ENCODE measurements at places on chromosomes 6 and 20. TPM values are rescaled to one million over a fixed set of nuclear protein-coding genes. Genes with fewer than 3 reads are reported as not detected.

DNA sequence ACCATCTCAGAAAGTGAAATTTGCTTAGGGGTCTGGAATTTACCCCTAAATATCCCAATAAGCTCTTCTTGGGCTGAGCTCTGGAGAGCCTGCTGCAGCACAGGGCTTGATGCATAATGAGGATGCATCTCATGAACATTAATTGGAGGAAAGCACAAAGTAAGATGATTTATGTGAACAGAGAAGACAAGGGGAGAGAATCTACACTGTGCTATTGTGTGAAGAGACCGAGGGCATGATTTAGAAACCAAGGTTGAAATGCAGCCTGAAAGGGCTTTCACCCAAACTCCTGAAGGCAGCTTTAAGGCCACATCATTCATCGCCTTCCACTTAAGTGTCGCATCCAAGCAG is 27.8 kb upstream of the GPR63 start:
- DNase-seq = no peak

- DNase-seq = peak; percentile 63
Measured at GRCh38 chr20:61349447-61350165, 97.5 kb downstream of the CDH4 start.

- DNase-seq = peak; percentile 19
Measured at GRCh38 chr20:25078662-25079061, 3.3 kb downstream of the VSX1 start.

DNA sequence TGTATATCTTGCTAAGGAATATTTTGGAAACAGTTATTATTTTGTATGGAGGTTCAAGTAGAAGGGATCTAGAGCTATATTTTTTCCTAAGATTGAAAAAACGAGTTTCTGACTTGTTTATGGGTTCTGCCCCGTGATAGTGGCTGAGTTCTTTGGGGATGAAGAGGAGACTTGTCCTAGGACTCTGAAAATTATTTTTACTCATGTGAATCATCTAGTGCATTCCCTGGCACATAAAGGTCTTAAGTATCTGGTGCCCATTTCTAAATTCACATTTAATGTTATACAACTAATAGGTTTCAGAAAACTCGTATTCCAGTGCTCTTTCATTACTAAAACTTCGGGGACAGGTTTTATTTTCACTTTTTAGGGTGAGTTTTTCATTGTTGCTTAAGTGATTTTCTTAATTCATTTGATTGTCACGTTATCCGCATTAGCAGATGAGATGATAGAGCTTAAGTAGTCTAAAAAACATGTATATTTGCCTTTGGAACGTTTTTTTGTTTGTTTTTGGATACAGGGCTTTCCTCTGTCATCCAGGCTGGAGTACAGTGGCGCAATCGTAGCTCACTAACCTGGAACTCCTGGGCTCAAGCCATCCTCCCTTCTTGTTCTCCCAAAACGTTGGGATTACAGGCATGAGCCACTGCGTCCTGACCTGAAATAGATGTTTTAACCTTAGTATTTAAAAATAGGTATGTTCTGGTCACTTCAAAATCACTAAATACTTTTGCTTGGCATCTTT is 2.1 kb downstream of the NFYA start:
- no peak for DNase-seq

GRCh38 chr20:9375221-9375681 is 139.1 kb upstream of the LAMP5 start:
- DNase-seq = no peak

GRCh38 chr20:63279931-63280330 is 7.3 kb downstream of the ARFGAP1 start:
- no peak for DNase-seq

GRCh38 chr6:25223490-25223991 is 55.6 kb upstream of the CARMIL1 start:
- no peak for DNase-seq

DNA sequence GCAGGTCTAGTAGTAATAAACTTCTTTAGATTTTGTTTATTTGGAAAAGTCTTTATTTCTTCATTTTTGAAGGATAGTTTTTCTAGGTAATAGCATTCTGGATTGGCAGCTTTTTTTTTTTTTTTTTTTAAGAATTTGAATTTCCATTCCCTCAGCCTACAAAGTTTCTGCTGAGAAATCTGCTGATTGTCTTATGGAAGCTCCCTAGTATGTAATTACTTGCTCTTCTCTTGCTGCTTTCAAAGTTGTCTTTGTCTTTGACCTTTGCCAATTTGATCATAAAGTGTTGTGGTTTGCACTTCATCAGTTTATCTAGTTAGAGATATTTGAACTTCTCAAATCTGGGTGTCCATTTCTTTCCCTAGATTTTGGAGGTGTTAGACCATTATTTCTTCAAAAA is 82.2 kb upstream of the GMDS start:
- no peak for DNase-seq

- no peak for DNase-seq
Measured at GRCh38 chr6:83252719-83253118, 59.6 kb downstream of the RWDD2A start.

- peak; percentile 19 for DNase-seq
Measured at GRCh38 chr20:58997141-58997770, 9.8 kb downstream of the CTSZ start.

DNA sequence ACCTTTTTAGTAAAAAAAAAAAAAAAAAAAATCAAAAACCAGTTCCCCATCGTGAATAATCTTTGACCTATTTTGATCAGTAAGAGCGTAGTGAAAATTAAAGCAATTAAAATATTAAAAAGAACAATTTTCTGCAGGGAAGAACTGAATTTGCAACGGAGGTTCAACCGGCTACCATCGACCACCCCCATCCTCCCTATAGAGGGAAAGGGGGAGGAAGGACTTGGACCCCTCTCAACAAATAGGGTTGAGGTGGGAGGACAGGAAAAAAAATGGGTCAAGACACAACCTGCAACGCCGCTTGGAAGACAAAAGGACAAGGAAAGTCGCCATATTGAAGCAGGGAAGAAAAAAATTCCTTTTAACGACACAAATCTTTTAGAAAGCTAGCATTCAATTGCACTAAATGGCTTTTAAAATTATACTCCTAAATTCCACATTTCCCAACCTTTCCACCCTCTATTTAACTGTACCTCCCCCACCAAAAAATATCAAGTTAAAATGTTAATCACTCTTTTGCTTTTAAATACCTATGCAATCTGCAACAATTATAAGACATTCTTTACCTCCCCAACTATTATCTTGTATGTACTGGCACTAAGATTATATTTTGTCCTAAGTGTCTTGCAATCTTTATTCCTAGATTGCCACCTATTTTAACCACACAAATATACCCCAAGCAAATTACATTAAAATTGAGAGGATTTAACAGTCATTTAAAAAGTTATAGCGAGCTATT is 1.7 kb downstream of the PPP1R10 start:
- DNase-seq = no peak

- no peak for DNase-seq
Measured at GRCh38 chr6:1125297-1125696, 186.6 kb upstream of the FOXQ1 start.

GRCh38 chr20:1382670-1383069 is 10.2 kb downstream of the FKBP1A start:
- DNase-seq = no peak

- DNase-seq = no peak
Measured at GRCh38 chr6:72665599-72665998, 43.7 kb downstream of the KCNQ5 start.

DNA sequence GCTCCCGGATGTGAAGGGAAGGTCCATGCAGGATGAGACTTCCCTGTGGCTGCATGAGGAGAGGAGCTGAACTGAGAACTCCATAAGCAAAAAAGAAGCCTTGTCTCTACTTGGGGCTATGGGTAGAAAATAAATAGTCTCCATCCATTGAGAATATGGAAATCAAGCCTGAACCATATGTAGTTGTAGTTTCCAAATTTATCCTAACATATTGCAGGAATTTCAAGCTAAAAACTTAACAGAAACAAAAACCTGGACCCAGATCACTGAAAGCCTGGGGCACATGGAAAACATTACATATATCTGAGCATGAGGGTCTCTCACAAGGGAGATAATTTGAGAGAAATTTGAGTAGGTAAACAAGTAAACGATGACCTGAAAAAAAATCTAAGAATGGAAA is 94.9 kb upstream of the C6orf118 start:
- DNase-seq = no peak

DNA sequence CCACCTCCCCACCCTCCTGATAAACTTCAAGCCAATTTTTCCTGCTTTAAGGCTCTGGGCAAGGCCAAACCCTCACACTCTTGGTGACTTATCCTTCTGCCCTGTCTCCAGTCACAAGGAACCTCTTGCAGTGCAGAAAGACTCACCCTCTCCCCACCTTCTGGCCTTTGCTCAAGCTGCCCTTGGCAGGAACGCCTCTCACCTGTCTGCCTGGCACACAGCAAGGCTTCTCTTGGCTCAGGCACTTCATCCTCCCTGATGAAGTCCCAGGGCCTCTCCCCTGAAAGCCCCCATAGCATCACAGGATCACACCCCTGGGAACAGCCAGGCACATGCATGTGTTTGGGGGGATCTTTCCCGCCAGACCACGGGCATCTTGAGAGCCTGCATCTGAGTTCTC is 68.8 kb upstream of the NNAT start:
- peak; percentile 47 for DNase-seq

- no peak for DNase-seq
Measured at GRCh38 chr20:37223053-37223452, 38.6 kb downstream of the GHRH start.

DNA sequence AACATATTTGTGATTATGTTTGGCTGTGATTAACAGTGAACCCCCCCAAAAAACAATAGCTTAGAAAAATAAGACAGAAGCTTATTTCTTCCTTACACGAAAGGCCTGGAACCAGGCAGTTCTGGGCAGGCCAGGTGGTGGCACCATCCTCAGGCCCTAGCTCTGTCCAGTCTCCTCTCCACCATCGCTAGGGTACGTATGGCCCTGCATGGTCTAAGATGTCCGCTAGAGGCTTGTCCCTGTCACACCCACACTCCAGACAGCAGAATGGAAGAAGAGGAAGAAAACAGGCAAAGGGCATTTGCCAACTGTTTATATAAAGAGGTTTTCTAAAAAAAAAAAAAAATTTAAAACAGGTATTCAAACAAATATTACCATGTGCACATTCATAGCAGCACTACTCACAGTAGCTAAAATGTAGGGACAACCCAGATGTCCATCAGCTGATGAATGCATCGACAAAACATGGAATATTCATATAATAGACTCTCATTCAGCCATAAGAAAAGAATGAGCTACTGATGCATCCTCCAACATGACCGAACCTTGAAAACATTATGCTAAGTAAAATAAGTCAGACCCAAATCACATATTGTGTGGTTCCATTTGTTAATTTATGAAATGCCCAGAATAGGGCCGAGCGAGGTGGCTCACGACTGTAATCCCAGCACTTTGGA is 6.7 kb downstream of the TGM3 start:
- no peak for DNase-seq

GRCh38 chr6:43981363-43981990 is 145.8 kb downstream of the MRPL14 start:
- peak; percentile 65 for DNase-seq

GRCh38 chr20:16801919-16802651 is 53.9 kb downstream of the OTOR start:
- no peak for DNase-seq

GRCh38 chr6:167073679-167074274 is 49.1 kb upstream of the CCR6 start:
- no peak for DNase-seq

DNA sequence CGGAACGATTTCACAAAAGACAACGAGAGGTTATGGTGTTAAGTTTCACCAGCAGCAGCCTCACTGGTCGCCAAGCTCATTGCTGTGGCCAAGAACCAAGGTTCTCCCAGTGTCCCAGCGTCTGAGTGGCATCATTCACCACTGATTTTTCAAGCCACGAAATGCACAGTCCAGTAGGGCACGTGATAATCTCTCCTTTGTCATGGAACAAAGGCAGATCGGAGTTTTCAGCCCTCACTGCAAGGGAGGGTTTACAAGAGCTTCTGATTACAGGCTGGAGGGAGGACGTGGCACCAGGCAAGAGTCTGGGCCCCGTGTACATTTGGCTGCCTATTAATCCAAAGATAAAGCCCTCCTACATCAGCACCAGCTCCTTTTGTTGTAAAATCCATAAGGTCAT is 2.0 kb downstream of the CD24 start:
- no peak for DNase-seq

DNA sequence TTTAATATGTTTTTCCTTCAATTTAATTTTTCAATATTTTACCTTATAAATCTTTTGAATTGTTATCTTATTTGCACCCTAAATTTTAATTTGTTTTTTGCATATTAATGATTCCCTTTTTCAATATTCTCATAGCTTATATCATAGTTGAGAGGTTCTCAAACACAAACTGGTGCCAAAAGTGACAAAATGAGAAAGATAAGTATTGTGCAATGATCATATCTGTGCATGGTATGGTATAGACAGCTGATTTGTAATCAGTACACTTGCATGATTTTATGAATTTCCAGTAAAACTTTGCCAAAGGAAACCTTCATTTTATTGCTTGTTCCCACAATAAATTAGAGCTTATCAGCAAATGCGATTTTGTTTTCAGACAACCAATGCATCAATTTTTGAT is 161.0 kb upstream of the HDAC2 start:
- no peak for DNase-seq

DNA sequence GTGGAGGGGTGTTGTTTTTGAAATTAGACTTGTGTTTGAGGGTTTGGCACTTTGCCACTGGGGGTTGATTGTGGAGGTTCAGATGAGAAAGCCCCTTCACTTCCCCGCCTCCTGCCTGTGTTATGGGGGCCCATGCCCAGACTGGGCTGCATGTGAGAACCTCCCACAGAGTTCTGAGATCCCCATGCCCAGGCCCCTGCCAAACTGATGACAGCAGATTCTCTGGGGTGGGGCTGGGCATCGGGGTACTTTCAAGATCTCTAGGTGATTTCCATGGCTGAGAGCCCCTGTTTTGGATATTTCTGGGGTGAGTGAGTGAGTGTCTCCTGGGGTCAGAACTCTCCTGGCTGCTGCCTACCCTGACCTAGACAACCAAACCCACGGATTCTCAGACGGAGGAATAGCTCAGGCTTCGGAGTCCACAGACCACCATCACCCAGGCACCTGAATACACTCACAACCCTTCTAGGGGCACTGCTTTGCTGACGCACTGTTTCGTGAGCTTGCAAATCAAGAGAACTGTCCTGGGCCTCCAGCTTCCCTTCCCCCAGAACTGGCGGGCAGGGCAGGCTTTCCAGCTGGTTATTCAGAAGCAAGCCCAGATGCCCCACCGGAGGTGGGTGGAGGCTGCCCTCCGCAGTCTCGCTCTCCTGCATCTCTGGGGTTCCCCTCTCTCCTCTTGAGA is 6.3 kb downstream of the BCAS1 start:
- DNase-seq = no peak

XKR7 gene
- not detected for total RNA-seq

GCNT2 gene
- total RNA-seq = 37.1 TPM

NEDD9 gene
- 14.1 TPM for total RNA-seq

RAET1G gene
- 0.35 TPM for total RNA-seq

SIM1 gene
- total RNA-seq = 0.16 TPM

TBXT gene
- not detected for total RNA-seq

SPINT4 gene
- not detected for total RNA-seq

PBOV1 gene
- not detected for total RNA-seq

FUCA2 gene
- total RNA-seq = 37.8 TPM

C20orf202 gene
- 0.13 TPM for total RNA-seq

IL17F gene
- total RNA-seq = not detected
